ENCODE measurements at places on chromosomes 6 and 20.

DNA sequence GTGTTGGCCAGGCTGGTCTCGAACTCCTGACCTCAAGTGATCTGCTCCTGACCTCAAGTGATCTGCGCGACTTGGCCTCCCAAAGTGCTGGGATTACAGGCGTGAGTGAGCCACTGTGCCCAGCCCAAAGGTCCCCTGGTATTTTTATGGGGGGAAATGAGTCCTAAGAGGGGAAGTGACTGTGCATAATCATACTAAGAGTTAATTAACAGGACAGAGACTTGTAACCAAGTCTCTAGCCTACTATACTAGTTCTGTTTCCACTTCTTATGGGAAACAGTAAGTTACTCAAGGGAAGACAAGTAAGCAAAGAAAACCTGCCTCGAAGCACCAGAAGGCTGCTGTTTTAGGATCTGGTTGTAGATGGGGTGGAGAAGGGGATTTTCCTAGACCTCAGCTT, 27.9 kb downstream of the TCF15 start:
- no peak for DNase-seq

- no peak for DNase-seq
Observed at GRCh38 chr20:50510706-50511542, 741 bp downstream of the PTPN1 start.

DNA sequence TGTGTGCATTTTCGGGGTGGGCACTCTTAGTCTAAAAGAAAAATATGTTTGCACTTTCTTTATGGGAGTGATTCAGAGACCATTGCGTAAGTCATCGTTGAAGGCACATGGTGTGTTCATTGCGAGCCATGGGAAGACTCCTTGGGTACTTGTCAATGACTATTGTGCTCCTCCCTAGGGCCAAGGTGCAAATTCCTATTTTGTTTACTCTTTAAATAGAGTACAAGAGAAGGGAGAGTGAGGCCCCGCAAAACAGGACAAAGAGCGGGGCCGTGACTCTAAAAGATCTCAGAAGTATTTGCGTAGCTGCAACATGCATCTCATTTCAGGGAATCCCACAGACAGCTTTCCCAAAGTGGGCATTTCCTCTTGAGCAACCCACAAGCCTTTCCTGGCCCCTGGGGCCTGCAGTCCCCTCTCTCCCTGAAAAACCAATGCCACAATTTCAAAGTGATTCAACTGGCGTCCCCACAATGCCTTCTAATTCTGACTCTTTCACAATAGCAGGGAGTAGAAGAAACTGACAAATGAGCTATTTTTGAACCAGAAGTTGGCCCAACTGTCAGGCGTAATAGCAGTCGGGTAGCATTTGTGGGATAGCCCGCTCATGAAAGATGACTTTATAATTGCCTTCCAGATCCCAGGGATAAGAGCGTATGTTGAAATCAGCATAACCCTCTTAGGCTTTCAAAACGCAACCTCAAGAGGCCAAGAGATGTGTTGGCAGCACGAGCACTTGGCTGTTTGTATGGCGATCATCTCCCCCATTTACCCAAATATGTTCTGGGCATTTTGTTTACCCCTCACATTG, 277.9 kb upstream of the BMP2 start:
- DNase-seq = no peak

- DNase-seq = no peak
Observed at GRCh38 chr20:25860531-25861150, 164.0 kb upstream of the ZNF337 start.

DNA sequence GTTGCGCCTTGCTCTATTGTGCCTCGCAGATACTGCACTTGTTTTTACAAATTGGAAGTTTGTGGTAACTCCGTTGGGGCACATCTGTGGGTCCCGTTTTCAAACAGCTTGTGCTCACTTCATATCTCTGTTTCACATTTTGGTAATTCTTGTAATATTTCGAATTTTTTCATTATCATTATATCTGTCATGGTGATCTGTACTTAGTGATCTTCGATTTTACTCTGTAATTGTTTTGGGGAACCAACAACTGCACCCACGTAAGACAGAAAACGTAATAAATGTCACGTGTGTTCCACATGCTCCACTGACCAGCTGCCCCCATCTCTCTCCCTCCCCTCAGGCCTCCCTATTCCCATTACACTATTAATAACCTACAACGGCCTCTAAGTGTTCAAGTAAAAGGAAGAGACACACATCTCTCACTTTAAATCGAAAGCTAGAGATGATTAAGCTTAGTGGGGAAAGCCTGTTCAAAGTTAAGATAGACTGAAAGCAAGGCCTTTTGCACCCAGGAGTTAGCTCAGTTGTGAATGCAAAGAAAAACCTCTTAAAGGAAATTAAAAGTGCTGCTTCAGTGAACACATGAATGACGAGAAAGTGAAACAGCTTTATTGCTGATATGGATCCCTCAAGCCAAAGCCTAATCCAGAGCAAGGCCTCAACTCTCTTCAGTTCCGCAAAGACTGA, 26.9 kb downstream of the TTLL2 start:
- DNase-seq = no peak

DNA sequence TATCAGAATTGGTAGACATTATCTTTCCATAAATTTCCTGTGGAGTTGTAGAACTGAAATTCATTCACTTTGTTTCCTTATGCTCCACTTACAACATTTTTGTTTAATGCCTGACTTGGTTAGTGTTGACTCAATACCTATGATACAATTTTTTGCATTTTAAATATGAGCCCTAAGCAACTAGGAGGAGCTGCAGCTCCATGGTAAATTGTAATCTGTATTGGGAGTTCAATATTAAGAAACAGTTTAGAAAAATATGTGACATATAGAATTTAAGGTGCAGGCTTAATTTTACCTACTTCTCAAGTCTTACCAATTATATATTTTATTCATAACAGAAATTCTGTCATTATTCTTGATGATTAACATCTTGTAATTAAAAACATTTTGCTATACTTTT, 868.3 kb downstream of the EYS start:
- DNase-seq = no peak

GRCh38 chr6:134047673-134048072, 4.8 kb downstream of the SLC2A12 start:
- no peak for DNase-seq

DNA sequence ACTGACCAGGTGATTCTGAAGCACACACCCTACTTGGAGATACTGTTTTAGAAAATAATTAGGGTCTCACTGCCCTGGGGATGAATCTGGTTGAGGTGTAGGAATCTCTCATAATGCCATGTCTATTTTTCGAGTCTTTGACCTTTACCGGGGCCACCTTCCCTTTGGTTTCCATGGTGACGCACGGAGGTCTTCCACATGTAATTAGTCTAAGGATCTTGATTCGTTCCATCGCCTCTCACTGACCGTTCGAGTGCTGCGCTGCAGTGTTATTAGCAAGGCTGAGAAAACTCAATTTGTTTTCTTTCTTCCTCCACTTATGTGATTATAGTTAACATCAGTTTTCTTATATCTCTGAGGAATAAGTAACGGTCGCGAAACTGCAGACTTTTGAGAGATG, 144.3 kb upstream of the SPACA1 start:
- DNase-seq = no peak

GRCh38 chr6:16576451-16577368, 184.6 kb downstream of the ATXN1 start:
- no peak for DNase-seq

- DNase-seq = no peak
Observed at GRCh38 chr6:95309545-95309944, 267.8 kb upstream of the MANEA start.

DNA sequence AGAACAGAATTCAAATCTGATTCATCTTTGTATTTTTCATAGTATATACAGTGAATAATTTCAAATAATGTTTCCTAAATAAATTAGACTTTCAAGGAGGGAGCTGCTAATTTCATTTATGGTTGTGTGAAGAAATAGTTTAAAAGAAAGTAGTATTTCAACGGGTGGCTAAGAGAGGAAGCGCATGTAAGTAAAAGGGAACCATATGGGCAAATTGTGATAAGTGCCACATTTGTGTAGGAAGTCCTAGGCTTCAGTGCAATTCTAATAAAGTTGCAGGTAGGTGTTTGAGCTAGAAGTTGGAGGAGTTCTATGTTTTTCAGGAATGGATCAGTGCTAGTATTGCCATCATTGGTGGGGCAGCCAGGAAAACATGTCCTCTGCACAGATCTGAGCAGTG, 178.8 kb upstream of the PRDM1 start:
- DNase-seq = no peak

DNA sequence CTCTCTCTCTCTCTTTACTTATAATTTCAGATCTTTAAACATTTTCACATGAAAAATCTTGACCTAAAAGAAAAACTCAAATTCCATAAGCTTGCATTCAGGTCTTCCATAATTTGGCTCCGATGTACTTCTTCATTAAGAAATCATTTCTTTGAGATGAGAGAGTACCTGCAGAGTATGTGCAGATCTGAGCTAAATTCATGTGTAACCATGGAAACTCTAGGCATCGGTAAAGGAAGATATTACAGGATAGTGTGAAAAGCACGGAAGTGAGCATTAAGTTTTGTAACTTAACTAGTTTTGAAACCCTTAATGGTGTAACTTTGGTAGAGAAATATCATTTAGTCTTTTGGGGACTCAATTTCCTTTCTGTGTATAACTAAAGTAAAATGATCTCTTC, 295.9 kb upstream of the SOX4 start:
- DNase-seq = no peak

- DNase-seq = no peak
Observed at GRCh38 chr6:71675386-71675785, 211.0 kb upstream of the RIMS1 start.

DNA sequence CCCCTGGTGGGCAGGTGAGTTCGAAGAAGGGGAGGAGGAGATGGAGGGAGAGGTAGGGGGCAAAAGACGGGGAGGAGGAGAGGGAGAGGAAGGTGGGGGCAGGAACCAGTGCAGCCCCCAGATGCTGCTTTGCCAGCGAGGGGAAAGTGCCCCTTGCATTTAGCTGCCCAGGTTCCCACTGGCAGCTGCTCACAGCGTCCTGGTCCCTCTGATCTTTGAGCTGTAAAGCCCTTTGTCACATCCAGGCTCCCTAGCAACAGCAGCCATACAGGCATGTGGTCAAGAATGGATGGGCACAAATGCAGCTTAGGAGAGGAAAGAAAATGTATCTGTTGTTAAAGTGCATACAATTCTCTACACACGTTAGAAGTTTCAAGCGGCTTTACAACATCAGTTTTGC, 160.9 kb downstream of the CD83 start:
- DNase-seq = no peak

- no peak for DNase-seq
Observed at GRCh38 chr6:10591422-10592160, 70.4 kb downstream of the GCNT2 start.

- DNase-seq = no peak
Observed at GRCh38 chr6:81979767-81980166, 227.3 kb upstream of the TENT5A start.

- DNase-seq = no peak
Observed at GRCh38 chr20:10667077-10667401, 6.8 kb downstream of the JAG1 start.

GRCh38 chr6:68726337-68726736, 91.3 kb downstream of the ADGRB3 start:
- no peak for DNase-seq

GRCh38 chr20:16352321-16352720, 220.9 kb downstream of the KIF16B start:
- no peak for DNase-seq

DNA sequence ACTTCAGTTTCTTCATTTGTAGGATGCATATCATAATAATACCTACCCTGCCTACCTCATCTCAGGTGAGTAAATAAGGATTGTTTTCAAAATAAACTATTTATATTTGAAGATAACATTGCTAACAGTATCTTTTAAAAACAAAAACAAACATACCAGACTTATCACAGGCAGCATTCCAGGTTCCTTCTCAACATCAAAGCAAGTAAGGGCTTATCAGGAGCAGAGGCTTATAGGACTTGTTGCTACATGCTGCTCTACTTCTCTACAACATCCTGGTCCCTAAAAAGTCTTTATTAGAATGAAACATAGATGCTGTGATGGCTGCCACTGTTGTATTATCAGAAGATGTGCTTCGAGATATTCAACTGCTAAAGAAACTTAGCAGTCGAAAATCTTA, 149.2 kb upstream of the PRDM1 start:
- no peak for DNase-seq

- DNase-seq = no peak
Observed at GRCh38 chr6:4889701-4890100, 113.5 kb downstream of the CDYL start.

- DNase-seq = no peak
Observed at GRCh38 chr6:108564178-108564577, 3.5 kb downstream of the FOXO3 start.

DNA sequence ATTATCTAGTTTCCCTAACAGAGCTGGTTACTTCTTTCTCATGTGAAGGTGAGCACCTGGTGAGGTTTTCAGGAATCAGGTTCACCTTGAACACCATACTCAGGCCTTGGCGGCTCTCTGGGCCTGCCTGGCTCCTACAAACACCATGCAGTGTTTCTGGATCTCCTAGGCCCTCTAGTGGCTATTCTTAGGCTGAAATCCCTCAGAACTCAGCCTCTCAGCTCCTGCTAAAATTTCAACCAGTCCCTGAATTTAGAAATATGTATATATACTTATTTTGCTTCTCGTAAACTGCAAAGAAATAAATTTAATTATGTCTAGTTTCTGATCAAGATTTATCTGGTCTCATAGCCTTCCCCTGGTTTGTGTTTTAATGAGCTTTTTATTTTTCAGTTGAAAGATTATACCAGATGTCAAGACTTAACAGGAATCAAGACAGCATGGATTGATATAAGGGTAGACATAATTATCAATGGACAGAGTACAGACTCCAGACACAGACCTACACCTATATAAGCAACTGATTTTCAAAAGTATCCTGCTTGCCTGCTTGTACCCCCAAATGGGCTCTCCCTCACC, 55.9 kb downstream of the ANKEF1 start:
- DNase-seq = no peak

DNA sequence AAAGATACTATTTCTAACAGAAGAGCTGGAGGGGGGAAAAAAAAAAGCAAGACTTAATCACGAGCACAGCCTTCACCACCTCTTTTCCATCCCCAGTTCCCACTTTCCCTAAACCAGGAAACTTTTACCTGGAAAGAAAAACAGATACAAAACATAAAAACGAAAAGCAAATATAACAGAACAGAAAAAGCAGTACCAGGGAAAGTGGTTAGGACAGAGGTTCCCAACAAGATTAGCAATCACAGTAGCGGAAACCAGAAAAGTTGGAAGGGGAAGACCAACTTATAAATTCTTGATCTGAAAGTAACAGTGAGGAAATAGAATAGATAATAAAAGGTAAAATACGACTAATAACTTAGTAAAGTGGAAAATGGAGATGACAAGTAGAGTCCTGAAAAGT, 1.2 kb downstream of the DDX39B start:
- DNase-seq = no peak

DNA sequence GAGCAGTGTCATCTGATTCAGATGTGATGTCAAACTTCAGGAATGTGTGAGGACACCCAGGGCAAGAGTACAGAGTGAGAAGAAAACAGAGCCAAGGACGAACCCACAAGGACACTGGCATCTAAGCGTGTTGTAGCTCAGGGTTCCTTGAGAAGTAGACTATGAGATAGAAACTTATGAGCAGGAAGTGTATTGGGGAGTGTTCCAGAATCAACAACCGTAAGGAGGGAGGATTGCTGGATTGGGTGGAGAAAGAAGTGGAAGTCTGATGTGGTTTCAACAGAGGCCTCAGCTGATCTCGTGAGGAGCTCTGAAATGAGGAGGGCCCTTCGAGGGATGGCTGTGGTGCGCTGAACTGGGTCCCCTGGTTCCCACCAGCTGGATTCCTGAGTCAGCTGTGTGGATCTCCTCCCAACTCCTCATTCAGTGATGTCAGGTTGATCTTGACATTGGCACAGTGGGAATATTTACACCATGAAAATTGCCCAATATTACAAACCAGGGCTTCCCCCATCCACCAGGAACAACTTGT, 25.7 kb upstream of the IGF2R start:
- no peak for DNase-seq

- no peak for DNase-seq
Observed at GRCh38 chr20:9032758-9033157, 36.1 kb upstream of the PLCB4 start.
